ENCODE measurements at places on chromosomes 6 and 20. TPM values are rescaled to one million over a fixed set of nuclear protein-coding genes. Genes with fewer than 3 reads are reported as not detected.

Gene AP5S1
- 10.0 TPM for polyA plus RNA-seq

Gene EYA4
- polyA plus RNA-seq: 21.6 TPM

Gene MYBL2
- polyA plus RNA-seq: 19.2 TPM

Gene NEURL2
- 11.0 TPM for polyA plus RNA-seq

Gene PSORS1C2
- not detected for polyA plus RNA-seq

Gene MTHFD1L
- 20.4 TPM for polyA plus RNA-seq

Gene CST2
- polyA plus RNA-seq: not detected

Gene COL9A1
- polyA plus RNA-seq: 43.2 TPM

Gene CRISP2
- 0.14 TPM for polyA plus RNA-seq

Gene PREX1
- 14.5 TPM for polyA plus RNA-seq

Gene SEMG1
- not detected for polyA plus RNA-seq

DNA sequence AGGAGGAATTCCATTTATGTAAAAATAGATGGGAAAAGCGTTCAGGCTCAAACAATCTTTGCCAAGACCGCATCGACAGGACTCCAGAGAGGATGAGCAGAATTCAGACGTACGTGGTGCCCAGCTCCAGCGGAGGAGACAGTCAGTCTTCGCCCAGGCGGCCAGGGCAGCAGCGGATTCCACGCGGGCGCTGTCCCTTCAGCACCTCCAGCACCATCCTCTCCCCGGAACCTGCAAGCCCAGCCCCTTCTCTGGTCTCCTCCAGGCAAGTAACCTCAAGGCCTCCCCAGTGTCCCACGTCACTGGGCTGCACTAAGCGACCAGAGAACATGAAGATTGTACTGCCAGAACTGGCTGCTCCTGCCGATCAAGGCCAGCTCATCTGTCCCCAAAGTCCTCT lies 2.8 kb upstream of the KCNQ2 start:
- no peak for DNase-seq

DNA sequence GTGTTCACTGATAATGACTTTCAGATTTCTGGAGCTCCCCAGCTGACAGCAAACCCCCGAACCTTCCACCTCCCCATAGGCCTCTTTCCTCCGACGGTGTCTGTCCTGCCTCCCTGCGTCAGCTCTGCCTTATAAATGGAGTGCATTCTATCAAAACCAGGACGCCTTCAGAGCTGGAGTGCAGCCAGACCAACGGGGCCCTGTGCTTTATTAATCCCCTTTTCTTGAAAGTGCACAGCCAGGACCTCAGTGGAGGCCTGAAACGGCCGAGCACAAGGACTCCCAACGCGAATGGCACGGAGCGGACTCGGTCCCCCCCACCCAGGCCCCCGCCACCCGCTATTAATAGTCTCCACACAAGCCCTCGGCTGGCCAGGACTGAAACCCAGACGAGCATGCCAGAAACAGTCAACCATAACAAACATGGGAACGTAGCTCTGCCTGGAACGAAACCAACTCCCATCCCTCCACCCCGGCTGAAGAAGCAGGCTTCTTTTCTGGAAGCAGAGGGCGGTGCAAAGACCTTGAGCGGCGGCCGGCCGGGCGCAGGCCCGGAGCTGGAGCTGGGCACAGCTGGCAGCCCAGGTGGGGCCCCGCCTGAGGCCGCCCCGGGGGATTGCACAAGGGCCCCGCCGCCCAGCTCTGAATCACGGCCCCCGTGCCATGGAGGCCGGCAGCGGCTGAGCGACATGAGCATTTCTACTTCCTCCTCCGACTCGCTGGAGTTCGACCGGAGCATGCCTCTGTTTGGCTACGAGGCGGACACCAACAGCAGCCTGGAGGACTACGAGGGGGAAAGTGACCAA lies 42.3 kb upstream of the NAA20 start:
- DNase-seq: no peak

DNA sequence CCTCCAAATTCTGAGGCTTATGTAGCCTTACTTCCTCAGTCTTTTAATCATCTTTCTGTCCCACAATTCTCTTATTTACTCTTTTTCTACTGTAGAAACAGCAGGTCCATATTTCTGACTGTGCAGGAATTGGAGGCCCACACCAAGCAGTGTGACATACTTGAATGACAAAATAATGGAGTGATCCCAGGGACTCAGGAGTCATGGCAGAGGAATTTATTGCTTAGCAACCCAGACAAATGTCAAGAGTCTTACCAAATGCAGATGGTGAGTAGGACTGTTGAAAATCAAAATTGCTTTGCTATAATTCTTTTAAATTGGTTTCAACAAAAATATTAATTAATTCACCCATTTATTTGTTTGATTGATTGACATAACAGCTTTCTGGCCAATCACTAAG lies 59.9 kb downstream of the HTR1B start:
- DNase-seq: no peak

GRCh38 chr20:4949833-4950178 lies 51.5 kb downstream of the SLC23A2 start:
- no peak for DNase-seq

- no peak for DNase-seq
Measured at GRCh38 chr6:38183856-38184584, 364.5 kb downstream of the ZFAND3 start.

DNA sequence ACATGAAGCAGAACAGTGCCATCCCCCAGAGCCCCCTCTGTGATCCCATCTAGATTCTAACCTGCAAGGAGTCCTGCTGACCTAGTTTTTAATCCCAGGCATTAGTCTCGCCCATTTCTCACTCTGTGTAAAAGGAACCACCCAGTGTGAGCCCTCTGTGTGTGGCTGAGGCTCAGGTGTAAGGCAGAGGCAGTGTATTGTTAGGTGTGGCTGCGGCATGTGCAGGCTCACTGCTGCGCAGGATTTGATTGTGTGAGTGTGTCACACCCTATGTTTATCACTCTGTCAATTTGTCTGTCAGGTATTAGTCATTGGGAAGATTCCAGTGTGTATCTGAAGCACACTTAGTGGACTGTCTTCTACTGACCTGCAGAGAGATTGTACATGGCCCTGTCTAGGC lies 13.7 kb upstream of the CST8 start:
- DNase-seq: no peak

DNA sequence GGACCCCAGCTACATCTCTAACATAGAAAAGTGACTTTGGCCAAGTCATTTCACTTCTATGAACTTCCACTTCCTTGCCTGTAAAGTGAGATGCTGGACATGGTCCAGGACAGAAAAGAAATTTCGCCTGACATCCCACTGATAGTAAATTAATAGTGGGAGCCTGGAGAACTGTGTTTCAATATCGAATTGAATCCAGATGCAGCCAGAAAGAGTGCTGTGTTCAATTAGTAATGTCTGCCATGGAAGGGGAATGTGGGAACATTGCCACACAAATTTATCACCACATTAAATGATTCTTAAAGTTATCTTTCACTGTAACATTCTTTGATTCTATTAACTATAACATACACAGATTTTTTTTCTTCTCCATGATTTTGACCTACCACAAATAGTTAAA lies 255.0 kb downstream of the HACE1 start:
- no peak for DNase-seq

DNA sequence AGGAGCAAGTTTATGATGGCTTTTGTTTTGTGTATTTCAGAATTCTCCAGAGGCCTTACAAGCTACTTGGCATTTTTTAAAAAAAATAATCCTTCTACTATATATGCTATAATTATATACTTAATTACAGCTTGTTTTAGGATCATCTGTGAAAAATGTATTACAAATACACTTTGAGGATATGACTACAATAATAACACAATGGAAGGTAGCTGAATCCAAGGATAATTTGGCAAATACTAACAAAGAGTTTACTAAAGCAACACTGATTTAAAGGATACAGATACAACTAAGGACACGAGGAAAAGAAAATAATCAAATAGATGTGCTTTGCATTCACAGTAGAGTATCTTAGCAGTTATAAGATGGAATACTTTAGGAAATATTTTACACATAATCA lies 381.9 kb upstream of the CITED2 start:
- DNase-seq: no peak

- DNase-seq: no peak
Measured at GRCh38 chr6:167858842-167859664, 32.3 kb downstream of the AFDN start.

- peak; percentile 21 for DNase-seq
Measured at GRCh38 chr6:107292715-107293271, 166.6 kb downstream of the PDSS2 start.

DNA sequence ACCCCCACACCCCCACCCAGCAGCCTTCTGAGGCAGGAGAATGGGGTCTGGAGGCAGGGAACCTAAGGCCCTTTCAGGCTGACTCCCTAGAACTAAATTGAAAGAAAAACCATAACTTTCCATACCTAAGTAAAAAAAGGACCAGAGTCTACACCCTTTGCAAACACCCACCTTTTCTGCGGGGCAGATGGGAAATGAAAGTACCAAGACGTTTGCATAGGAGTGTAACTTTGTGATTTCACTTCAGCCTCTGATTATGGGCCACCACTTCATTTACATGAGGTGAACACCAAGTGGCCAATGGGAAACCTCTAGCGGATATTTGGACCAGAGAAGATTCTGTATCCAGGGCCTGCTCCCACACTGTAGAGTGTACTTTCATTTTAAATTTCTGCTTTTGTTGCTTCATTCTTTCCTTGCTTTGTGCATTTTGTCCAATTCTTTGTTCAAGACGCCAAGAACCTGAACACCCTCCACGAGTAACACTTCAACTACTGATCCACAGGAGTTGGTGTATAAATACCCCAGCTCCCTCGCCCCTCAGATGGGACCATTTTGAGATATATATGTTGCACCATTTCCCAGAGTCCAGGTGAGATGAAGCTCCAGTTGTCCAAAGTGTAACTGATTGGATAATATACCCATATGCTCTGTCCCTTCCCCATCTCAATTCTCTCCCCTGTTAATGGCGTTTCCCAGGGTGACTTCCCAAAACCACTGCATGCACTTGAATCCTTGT lies 18.9 kb upstream of the SRSF6 start:
- no peak for DNase-seq

GRCh38 chr6:168196881-168197635 lies 118.0 kb upstream of the FRMD1 start:
- DNase-seq: no peak

DNA sequence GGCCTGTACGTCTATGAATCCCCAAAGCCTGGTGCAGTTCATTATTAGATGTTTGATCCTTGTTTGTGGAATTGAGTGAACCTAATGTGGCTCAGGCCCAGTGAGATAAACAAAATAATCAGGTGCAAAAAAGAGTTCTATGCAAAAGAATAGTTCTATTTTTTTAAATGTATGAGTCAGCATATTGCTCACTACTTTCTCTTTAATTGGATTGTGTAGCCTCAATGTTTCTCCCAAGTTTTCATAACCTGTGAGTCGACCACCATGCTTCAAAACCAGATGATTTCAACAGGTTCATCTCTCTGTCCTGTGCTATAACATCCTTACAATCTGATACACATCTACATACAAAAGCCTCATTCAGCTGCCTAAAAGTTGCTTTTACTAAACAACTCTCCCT lies 116.5 kb upstream of the HDAC2 start:
- DNase-seq: no peak

- DNase-seq: no peak
Measured at GRCh38 chr6:38172739-38173410, 353.3 kb downstream of the ZFAND3 start.

DNA sequence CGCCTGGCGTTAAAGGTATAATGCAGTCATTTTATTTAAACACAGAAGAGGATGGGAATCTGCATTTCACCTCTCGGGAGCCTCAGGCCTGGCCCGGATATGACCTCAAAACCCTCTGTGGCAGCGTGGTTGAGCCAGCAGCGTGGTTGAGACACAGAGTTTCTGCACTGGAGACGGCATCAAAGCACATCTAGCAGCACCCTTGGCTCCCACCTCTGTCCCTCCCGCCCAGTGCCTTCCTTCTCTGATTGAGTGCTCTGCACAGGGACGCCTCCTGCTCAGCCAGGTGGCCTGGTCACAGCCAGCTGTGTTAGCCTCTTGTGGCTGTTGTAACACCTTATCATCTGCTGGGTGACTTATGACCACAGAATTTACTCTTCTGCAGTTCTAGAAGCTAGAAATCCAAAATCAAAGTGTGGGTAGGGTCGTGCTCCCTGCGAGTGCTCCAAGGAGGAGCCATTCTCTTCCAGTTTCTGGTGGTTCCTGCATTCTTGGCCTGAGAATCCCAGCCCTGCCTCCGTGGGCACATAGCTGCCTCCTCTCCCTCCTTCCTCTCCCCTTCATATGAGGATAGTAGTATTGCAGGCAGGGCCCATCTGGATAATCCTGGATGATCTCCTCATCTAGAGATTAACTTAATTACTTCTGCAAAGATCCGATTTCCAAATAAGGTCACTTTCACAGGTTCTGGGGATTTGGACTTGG lies 156.7 kb downstream of the SYCP2 start:
- no peak for DNase-seq

DNA sequence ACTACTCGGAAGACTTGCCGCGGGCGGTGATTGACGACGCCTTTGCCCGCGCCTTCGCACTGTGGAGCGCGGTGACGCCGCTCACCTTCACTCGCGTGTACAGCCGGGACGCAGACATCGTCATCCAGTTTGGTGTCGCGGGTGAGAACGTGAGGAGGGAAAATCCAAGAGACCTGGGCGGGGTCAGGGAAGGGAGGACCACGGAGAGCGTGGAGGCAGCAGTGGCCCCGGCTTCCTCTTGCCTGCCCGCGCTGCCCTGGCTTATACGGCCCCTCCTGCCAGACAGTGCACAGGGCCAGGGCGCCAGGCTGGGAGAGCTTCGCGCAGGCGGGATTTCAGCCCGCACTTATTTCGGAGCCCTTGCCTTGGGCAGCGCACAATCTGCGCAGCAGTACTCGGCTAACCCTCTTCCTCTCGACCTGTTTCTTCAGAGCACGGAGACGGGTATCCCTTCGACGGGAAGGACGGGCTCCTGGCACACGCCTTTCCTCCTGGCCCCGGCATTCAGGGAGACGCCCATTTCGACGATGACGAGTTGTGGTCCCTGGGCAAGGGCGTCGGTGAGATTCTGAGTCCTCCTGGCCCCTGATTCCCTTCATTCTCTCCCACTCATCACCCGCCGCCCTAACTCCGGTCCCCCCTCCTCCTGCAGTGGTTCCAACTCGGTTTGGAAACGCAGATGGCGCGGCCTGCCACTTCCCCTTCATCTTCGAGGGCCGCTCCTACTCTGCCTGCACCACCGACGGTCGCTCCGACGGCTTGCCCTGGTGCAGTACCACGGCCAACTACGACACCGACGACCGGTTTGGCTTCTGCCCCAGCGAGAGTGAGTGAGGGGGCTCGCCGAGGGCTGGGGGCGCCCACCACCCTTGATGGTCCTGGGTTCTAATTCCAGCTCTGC lies 2.0 kb downstream of the MMP9 start:
- no peak for DNase-seq

DNA sequence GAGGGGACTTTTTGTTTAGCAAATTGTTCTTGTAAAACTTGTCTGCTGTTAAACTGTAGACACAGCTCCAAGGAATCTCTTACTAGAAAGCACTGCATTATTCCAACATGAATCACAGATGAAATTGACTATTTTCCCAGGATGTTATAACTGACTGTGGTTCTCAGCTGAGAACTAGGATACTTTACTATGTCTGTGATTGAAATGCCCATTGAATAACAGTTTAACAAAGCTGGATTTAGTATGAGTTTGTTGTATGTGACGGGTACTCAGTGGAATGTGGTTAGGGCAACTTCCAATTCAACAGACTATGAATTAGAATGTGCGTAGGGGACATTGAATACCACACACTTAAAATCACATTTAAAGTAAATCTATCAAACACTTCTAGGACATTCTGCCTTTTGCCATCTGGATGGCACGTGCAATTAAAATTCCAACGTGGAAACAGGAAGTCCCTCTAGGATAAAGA lies 193.4 kb upstream of the PREP start:
- DNase-seq: no peak

Measured in left renal pelvis (tissue), 4 donors.